ENCODE measurements at places on chromosomes 5 and 9.

GRCh38 chr5:66345281-66345680 is 201.2 kb downstream of the SREK1 start:
- no peak for DNase-seq

GRCh38 chr9:127970401-127971313 is 10.1 kb downstream of the EEIG1 start:
- DNase-seq: peak; percentile 76

GRCh38 chr5:102596113-102596512 is 97.3 kb upstream of the SLCO6A1 start:
- no peak for DNase-seq

GRCh38 chr9:17116400-17116837 is 18.4 kb upstream of the CNTLN start:
- no peak for DNase-seq

- DNase-seq: no peak
Measured at GRCh38 chr5:73233461-73234203, 60.6 kb downstream of the TMEM174 start.

DNA sequence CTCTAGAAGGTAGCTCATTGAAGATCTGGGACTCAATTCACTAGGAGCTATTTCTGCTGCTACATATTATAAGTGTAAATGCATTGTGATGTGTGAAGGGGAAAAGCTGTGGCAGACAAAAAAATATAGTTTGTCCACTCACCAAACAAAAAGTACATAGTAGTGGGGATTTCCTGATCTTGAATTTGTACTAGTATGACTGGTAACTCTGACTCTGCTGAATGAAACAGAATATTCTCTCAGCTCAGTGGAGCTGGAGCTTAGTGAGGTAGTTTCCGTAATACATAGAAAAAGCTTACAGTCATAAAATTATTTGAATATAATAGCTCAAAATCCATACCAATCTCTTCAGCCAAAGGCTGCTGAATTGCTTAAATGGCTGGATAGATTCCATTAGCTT is 455.6 kb upstream of the CD180 start:
- DNase-seq: no peak

DNA sequence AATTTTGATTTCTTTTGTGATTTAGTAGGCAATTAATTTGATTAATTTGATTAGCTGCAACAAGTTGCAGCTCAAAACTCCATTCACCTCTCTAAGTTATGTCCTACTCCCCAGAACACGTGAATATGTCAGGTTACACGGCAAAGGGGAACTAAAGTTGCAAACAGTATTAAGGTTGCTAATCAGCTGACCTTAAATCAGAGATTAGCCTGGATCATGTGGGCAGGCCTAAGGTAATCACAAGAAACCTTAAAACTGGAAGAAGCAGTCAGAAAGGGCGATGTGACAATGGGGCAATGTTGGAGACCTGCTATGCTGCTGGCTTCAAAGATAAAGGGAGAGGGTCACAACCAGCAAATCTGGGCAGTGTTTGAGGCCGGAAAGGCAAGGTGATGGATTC is 47.3 kb upstream of the ANXA1 start:
- no peak for DNase-seq

DNA sequence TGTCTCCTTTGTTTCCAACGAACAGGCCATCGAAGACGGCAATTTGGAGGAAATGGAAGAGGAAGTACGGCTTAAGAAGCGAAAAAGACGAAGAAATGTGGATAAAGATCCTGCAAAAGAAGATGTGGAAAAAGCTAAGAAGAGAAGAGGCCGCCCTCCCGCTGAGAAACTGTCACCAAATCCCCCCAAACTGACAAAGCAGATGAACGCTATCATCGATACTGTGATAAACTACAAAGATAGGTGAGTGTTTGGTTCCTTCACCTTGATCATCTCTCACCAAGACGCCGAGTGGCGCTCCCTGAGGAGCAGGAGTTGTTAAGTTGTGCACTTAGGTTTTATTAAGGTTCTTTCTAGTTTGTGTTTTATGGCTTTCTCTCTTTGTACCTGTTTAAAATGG is 146.5 kb downstream of the SMARCA2 start:
- DNase-seq: no peak

GRCh38 chr5:178487911-178488600 is 102.1 kb downstream of the COL23A1 start:
- no peak for DNase-seq

DNA sequence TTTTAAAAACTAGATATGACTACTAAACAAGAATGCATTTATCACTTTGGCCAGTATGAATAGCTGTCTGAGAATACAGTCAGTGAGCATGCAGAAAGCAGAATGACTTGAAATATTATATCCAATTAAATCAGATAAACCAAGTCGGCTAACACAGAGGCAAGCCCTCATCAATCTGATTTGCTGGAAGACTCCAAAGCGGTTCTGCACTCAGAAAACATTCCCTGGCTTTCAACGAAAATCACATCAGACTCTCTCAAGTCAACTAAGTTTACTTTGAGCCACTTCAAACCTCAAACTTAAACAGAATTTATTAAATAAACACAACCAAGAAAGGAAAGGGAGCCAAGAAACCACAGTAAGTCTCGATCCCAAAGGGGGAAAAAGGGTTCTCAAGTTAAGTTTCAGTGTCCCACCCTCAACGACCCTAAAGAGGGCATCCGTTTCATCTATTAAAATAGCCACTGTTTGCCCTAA is 1.4 kb downstream of the MYO10 start:
- DNase-seq: no peak
